Forelimb muscle (tissue), 1 donor: ENCODE measurements at places on chromosomes 12 and 14. TPM values are rescaled to one million over a fixed set of nuclear protein-coding genes. Genes with fewer than 3 reads are reported as not detected.
A peak's percentile ranks its signal among the peaks of the same experiment; 100 is the strongest.

The PRH2 gene
- 0.33 TPM for polyA plus RNA-seq

The AQP5 gene
- polyA plus RNA-seq: 0.38 TPM

- DNase-seq: peak; percentile 39
Measured at GRCh38 chr14:32469388-32470160, 140.5 kb downstream of the AKAP6 start.

DNA sequence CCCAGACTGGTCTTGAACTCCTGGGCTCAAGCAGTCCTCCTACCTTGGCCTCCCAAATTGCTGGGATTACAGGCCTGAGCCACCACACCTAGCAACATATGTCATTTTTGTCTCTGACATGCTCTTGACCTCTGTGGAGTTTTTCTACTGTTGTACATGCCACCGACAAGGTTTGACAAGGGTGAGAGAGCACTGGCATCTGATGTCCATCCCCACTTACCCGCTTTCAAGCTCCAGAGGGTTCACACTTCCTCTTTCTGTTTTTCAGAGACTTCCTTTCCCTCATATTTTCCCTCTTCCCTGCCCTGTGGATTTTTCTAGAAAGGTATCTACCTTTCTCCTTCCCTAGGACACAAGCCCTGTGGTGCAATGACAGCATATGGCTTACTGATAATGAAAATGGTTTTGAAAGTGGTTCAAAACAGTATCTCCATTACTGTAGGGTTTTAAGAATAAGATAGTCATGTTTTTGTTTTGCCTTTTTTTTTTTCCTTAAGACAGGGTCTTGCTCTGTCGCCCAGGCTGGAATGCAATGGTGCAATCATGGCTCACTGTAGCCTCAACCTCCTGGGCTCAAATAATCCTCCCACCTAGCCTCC is 27.7 kb upstream of the PLEKHG3 start:
- DNase-seq: no peak

- no peak for DNase-seq
Measured at GRCh38 chr12:51591016-51591901, at the start of gene SCN8A. Gene SCN8A (plus strand): TSS chr12:51591233. CDS start chr12:51662818, 71,585 bp downstream.

GRCh38 chr14:104282332-104283196 is 144.2 kb downstream of the KIF26A start:
- no peak for DNase-seq

DNA sequence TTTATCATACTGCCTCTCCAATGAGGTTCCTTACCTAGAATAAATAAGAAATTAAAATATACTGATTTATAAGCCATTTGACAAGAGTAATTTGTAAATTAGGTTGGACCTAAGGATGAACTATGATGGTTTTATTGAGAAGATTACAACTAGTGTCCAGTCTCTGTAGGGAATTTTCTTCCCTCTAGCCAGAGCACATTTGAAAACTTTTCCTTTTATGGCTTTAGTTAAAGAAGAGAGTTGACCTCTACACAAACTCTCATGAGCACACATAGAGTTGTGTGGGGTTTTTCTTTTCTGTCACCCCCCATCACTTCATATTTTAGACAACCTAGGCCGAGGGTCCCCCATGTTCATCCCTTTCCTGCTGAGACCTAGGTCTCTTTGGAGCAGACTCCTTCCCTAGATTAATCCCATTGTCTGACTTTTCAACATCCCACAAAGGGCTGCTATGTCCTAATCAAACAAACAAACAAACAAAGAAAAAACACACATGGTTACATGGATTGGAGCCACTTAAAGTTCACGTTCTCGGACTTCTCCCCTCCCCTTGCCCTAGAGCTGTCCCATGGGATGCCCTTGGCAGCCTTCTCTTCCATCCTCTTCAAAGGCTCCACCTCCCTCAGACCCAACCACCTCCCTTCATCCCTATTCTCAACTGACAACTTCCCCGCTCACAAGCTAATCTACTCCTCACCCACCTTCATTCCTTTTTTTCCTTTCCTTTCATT is 40.7 kb downstream of the GPR135 start:
- no peak for DNase-seq

GRCh38 chr14:82244791-82245190 is 711.1 kb upstream of the SEL1L start:
- DNase-seq: no peak

- no peak for DNase-seq
Measured at GRCh38 chr14:102924632-102925588, 2.4 kb downstream of the AMN start.

- no peak for DNase-seq
Measured at GRCh38 chr12:96980991-96981414, 73.9 kb downstream of the NEDD1 start.
